ENCODE measurements at places on chromosomes 11 and 22. TPM values are rescaled to one million over a fixed set of nuclear protein-coding genes. Genes with fewer than 3 reads are reported as not detected.

The KCNK7 gene
- total RNA-seq: 0.22 TPM

The ZNHIT2 gene
- total RNA-seq: 11.5 TPM

The LRRC32 gene
- 0.20 TPM for total RNA-seq

The PPP2R5B gene
- total RNA-seq: 4.4 TPM

Measured in A549 treated with ZK216348 at 1 μM for 4 hours (cell line).